ENCODE measurements at places on chromosomes 5 and 9.

GRCh38 chr5:79959407-79959806, 31.7 kb downstream of the MTX3 start:
- no peak for DNase-seq

DNA sequence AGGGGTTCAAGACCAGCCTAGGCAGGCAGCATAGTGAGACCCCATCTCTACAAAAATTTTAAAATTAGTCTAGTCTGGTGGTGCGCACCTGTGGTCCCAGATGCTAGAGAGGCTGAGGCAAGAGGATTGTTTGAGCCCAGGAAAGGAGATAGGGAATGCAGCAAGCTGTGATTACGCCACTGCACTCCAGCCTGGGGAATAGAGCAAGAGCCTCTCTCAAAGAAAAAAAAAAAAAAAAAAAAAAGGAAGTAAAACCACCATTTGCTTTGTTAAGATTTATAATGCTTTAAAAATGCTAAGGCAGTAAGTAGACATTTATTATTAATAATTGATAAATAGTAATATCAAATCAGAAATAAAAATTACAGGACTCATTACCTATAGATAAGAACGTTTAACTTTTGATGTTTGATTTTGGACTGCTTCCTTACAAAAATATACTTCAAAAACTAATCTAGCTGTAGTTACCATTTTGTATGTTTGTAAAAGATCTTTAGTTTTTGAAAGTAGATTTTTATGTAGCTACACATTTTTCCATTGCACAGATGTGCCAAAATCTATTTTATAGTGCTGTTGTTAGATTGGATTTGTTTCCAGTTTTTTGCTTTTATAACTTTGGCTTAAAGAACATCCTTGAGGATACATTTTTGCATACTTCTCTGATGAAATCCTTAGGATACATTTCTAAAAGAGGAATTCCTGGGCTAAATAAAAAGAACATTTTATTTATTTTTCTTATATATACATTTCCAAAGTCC, 86.4 kb downstream of the INIP start:
- DNase-seq: no peak

GRCh38 chr5:67672636-67673035, 476.0 kb upstream of the CD180 start:
- DNase-seq: no peak

- peak; percentile 57 for DNase-seq
Measured at GRCh38 chr9:126916909-126917308, 2.3 kb downstream of the RALGPS1 start.

GRCh38 chr5:112878760-112879159, 17.7 kb downstream of the SRP19 start:
- no peak for DNase-seq

GRCh38 chr9:71879644-71880174, 31.3 kb downstream of the ABHD17B start:
- DNase-seq: no peak

DNA sequence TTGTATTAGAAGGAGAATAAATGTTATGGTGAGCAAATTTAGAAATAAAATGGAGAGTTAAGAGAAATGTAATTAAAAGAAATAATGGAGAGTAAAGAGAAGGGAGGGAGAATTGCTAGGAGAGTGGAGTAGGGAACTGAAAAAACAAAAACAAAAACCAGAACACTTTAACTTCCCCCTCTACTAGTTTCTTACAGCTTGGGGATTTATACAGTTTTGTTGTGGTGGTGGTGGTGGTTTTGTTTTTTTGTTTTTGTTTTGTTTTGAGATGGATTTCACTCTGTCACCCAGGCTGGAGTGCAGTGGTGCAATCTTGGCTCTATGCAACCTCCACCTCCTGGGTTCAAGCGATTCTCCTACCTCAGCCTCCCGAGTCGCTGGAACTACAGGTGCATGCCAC, 322.4 kb downstream of the TMEM167A start:
- no peak for DNase-seq

DNA sequence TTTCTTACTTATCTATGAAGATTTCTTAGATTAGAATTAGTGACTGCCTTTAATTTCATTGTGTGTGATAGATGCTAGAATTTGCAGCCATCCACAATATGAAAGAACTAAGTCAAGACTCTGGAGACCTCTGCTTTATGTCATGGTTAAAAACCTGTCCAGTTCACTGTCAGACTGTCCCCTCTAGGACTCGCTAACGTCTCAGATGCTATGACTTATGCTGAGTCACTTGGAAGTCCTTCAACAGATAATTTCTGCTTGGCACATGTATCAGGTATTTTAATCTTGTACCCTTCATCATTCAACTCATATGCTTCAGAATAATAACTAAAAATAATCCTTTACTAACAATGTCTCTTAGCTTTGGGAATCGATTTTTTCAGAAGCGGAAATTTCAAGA, 230.5 kb upstream of the DMAC1 start:
- DNase-seq: no peak

- DNase-seq: peak; percentile 91
Measured at GRCh38 chr9:84668196-84669012, 1.1 kb upstream of the NTRK2 start.

GRCh38 chr5:86756839-86757238, 139.1 kb downstream of the COX7C start:
- DNase-seq: no peak

DNA sequence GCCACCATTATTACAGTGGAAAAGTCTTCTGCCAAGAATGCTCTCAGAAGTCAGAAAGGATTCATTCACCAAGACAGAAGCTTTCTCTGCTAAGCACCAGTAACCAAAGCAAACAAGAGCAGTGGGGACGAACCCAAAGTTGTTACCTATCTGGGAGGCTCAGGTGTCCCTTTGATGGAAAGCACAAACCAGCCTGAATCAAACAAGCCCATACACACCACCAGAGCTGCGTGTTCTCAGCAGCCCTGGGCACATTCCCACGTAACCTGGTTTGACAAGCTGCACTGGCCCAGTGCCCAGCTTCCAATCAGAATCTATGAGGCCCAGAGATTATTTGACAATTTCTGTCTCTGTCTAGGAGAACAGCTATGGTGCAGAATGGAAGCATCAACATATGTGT, 252.6 kb downstream of the ACTL7B start:
- DNase-seq: no peak

GRCh38 chr9:32940740-32941139, 60.7 kb downstream of the APTX start:
- no peak for DNase-seq

DNA sequence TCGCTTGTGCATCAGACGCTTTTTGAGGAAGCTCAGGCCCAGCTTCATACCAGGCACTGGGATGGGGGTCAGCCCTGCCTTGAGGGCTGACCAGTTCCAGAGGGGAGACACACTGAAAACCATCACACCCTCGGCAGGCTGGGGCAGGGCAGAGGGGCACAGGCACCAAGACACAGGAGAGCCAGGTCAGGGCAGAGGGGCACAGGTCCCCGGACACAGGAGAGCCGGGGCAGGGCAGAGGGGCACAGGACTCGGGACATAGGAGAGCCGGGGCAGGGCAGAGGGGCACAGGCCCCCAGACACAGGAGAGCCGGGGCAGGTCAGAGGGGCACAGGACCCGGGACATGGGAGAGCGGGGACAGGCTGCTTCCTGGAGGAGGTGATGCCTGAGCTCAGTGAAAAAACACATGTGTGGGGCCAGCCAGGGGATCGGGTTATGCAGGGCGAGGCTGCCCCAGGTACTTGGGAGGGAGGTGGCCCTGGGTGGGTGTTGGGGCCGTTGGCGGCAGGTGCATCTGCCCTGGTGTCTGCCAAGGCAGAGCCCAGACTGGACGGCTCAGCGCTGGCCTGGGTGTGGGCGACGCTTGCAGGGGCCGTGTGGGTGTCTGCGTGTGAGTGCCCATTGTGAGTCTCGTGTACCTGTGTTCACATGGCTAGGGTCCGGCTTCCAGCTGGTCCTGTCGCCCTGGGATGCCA, 15.1 kb upstream of the SLC2A6 start:
- DNase-seq: peak; percentile 59

DNA sequence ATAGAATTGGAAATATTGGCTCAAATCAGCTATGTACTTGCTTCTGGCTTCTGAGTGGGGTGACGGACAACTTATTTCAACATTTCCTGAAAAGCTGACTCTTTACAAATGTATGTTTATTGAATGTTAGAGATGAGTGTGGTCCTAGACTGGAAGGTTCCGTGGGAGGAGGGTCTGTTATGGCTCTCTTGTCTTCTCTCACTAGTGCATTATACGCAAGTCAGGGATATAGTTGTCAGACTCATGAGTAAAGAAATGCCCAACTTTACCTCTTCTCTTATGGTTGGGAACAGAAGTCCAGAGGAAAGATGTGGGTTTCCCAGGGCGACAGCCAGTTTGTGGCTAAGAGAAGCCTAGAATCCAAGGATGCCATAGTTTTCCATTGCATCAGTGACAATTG, 839.3 kb upstream of the WWC1 start:
- no peak for DNase-seq

GRCh38 chr9:86602715-86603114, 248.5 kb upstream of the TUT7 start:
- DNase-seq: no peak

GRCh38 chr5:174832811-174833210, 108.4 kb downstream of the MSX2 start:
- no peak for DNase-seq

DNA sequence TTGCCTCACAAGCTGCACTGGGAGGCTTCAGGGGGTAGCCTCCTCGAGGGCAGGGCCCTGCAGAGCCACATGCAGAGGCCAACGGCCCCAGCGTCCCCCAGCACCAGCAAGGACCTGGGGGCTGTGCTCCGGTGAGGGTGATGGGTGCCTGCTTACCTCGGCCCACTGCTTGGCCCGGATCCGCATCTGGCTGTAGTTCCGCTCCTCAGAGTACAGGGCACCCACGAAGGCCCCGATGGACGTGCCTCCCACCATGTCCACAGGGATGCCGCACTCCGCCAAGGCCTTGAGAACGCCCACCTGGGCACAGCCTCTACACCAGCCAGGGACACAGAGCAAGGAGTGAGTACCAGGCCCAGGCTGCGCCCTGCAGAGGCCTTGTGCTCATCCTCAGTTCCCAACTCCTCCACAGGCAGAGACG, 8.0 kb upstream of the NSMF start:
- peak; percentile 42 for DNase-seq

DNA sequence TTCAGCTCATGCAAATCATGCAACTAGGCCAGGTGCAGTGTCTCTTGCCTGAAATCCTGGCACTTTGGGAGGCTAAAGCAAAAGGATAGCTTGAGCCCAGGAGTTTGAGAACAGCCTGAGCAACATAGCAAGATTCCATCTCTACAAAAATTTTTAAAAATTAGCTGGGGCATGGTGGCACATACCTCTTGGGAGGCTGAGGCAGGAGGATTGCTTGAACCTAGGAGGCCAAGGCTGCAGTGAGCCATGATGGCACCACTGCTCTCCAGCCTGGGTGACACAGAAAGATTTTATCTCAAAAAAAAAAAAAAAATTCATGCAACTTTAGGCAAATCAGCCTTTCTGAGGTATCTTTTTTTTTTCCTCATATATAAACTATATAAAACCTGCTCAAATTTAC, 35.6 kb upstream of the CCNB1 start:
- no peak for DNase-seq

GRCh38 chr5:111251921-111252320, 27.7 kb downstream of the CAMK4 start:
- DNase-seq: no peak

Data from H7 (cell line).